ENCODE measurements at places on chromosomes 12 and 14.
A peak's percentile ranks its signal among the peaks of the same experiment; 100 is the strongest.

GRCh38 chr12:121717041-121717699 is 4.6 kb downstream of the TMEM120B start:
- DNase-seq: no peak

GRCh38 chr12:3160081-3160480 is 82.9 kb downstream of the TSPAN9 start:
- DNase-seq: no peak

DNA sequence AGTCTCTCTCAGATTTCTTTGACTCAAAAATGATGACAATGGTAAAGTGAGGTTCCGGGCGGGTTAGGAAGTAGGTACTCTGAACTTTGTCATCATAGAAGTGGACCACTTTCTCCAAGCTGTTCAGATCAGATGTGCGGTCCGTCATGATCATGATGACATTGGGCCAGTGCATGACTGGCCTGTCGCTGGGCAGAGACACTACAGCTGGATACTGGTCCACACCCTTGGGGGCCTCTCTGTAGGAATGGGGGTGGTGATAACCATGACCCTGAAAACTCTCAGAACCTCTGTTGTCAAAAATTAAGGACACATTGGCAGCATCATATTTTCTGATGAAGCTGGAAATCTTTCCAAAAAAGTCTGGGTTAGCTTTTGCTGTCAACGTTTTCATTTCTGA is 28.2 kb downstream of the KICS2 start:
- no peak for DNase-seq

DNA sequence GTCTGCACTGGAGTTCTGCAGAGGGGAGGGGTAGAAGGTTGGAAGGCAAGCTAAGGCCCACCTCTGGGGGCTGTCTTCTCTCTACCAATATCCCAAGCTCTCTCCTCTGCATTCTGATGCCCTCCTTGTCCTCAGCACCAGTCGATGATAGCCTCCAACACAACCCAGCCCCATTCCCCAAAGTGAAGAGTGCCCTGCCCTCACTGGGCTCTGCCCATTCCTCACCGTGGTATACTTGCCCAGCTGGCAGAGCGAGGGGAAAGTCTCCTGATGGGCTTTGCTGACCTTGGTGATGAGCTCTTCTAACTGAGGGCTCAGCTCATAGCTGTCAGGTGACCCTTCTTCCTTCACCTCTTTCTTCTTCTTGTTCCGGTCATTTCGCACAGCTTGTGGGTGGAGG is 7.2 kb upstream of the ITGB7 start:
- no peak for DNase-seq

- no peak for DNase-seq
Observed at GRCh38 chr12:122449317-122449716, 26.8 kb upstream of the CLIP1 start.

DNA sequence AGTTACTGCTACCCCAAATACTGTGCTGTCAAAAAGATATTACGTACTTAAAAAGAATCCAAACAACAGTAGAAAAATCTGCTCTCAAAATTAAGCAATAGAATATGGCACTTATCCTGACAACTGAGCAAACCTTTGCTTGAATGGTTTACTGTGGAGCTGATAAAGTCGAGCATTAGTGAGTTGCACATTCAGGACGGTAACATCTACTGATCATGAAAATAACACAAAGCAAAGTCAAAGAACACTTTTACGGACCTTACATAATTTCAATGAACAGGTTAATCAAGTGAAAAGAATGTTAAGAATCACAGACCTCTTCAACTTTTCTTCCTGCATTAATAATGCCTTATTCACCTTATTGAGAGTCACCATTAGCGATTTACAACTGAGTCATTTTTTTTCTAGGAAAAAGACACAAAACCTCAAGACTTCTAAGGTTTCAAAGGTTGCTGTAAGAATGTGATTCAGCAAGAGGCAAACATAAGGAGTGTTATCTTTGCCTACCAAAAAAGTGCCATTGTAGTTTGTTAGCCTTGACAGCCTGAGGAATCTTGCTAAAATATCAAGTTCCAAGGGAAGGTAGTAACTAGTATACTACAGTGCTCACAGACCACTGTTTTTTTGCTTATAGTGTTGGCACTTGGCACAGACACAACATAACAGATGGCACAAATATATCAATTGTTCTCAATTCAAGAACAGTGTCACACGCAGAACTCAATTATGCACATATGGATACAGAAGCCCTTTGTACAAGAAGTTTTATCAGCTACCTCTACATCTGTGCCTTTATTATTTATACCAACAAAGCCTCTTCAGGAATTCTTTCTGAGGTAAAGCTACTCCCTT is 334.2 kb upstream of the RPL10L start:
- DNase-seq: no peak

- DNase-seq: no peak
Observed at GRCh38 chr12:97745406-97746101, 282.9 kb downstream of the RMST start.

DNA sequence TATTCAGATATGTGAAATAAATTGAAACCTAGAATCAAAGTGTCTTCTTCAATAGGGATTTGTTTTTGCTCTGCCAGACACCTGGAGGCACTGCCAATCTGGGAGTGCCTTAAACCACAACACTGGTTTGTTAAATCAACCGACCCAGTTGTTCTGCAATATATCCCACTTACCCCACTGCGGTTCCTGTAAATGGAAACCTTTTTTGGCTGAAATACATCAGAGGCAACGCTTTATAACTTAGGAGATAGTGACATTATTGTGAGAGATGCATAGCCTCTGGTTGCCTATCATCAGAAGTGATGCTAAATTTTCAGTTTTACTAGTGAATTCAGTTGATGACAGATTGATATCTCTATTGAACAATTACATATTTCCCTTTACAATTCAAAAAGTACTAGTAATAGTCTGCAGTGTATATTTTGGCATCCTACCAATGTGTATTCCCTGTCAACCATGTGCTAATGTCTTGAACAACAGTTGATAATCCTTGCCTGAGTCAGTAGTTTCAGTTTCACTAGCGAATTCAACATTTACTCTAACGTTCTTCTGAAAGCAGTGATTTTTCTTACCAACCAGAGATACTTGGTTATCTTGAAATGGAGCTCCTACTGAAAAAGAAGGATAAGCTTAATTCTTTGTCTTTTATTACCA is 30.5 kb downstream of the PPP2R5C start:
- no peak for DNase-seq

GRCh38 chr14:27528328-27528727 is 930.5 kb upstream of the NOVA1 start:
- DNase-seq: peak; percentile 2

DNA sequence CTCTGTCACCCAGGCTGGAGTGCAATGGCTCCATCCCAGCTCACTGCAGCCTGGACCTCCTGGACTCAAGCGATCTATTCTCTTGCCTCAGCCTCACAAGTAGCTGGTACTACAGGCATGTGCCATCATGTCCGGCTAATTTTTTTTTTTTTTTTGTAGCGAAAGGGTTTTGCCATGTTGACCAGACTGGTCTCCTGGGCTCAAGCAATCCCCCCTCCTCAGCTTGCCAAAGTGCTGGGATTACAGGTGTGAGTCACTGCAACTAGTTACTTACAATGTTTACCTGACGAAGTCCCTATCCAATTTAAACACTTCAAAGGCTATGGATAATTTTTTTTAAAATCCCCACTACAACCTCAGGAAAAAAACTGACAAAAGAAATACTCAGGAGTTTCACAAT is 1.8 kb downstream of the KRR1 start:
- no peak for DNase-seq

- DNase-seq: peak; percentile 86
Observed at GRCh38 chr14:93044556-93044955, 71.2 kb downstream of the ITPK1 start.

- DNase-seq: no peak
Observed at GRCh38 chr12:7884689-7885088, 12.0 kb upstream of the SLC2A14 start.

GRCh38 chr12:77042833-77043232 is 22.5 kb downstream of the E2F7 start:
- no peak for DNase-seq

GRCh38 chr12:113077057-113077858 is 20.7 kb downstream of the DTX1 start:
- DNase-seq: no peak

DNA sequence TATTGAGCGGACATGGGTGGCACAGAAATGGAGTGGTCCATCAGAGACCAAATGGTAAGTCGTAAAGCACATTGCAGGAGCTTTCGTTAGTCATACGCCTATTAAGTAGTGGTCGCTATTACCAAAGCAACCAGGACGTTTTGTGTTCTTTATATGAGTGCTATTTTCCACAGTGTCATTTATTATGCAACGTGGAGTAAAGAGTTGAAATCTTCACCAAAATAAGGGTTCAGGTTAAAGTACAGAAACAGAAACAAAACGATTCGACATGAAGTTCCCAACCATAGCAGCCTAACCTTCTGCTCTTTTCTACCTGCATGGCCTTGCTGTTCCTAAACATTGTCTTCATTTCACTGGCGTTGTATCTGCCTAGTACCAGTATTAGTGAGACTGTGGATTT is 20.1 kb upstream of the FGD4 start:
- DNase-seq: no peak

DNA sequence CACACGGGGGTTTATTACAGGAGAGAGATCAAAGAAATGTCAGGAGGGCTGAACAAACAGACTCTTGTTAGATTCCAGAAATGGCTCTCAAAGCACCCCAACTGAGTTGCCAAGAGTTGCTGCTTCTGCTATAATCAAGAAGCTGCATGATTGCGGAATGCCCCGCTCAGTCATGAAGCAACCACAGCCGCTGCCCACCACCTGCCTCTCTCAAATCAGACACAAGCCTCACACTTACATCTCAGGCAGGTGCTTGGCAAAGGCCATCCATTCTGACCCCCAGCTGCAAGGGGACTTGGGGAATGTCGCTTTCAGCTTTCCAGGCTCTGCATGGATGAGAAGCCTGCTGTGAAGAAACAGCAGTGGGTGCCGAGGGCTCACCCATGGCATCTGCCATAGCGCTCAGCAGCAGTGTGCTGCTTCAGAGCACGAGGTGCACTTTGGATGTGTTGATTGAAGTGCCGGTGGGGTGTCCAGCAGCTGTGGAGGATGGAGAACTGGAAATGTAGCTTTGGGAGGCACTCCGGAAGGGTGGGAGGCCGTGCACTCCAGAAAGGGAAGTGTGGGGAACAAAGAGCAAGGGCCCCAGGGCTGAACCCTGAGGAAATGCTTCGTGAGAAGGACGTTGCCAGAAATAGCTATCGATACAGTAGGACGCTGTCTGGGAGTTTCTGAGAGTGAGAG is 37.7 kb downstream of the LRRC74A start:
- no peak for DNase-seq

DNA sequence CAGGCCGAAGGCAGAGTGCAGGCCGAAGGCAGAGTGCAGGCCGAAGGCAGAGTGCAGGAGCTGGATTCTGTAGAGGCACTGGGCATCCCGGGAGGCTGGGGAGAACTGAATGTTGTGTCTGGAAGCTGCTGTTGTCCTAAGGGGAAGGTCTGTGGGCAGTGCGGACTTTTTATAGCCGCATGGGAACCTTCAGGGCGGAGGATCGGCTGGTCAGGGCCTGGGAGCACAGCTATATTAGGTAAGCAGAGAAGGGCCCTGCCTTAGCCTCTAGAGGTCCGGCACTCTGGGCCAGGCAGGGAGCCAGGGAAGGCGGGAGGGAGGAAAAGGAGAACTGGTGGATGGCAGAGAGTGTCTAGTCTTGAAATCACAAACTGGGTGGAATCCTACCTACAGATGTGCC is 14.2 kb downstream of the CABP1 start:
- DNase-seq: no peak

GRCh38 chr14:90573385-90574105 is 176.7 kb downstream of the CALM1 start:
- DNase-seq: no peak

GRCh38 chr12:99059824-99060511 is 414.9 kb downstream of the APAF1 start:
- DNase-seq: peak; percentile 80

GRCh38 chr12:3220382-3221321 is 143.5 kb downstream of the TSPAN9 start:
- DNase-seq: peak; percentile 51

DNA sequence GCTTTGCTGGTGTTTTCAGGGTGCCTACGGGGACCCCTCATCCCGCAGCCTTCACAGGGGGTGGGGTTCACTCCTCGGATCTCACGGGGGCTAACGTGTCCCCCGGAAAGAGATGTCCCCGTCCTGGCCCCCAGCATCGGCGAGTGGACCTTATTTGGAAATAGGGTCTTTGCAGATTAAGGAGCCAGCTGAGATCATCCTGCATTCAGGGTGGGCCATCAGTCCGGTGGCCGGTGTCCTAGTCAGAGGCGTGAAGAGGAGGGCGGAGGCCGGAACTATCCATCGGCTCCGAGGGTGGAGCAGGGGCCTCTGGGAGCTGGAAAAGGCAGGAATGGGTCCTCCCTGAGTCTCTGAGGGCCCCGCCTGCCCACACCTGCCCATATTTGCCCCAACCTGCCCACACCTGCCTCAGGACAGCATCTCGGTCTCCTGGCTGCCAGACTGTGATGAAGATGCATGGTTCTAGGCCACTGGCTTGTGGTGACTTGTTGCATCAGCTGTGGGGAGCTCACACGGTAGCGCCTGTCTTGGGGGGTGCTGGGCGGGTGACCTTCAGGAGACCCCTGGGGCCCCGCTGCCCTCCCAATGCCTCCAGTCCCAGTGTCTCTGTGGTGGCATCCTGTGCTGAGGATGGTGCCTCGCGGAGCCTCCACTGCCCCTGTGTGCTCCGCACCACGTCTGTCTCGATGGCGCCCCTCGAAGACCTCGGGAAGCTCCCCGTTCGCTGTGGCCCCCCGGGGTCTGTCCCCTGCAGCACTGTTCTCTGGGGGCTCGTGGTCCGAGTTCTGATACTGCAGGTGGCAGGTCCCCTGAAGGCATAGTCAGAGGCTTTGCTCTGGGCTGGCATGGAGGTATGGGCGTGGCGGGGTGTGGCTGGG is 14.7 kb downstream of the NOC4L start:
- no peak for DNase-seq

GRCh38 chr12:10736463-10736862 is 13.3 kb upstream of the YBX3 start:
- DNase-seq: no peak

DNA sequence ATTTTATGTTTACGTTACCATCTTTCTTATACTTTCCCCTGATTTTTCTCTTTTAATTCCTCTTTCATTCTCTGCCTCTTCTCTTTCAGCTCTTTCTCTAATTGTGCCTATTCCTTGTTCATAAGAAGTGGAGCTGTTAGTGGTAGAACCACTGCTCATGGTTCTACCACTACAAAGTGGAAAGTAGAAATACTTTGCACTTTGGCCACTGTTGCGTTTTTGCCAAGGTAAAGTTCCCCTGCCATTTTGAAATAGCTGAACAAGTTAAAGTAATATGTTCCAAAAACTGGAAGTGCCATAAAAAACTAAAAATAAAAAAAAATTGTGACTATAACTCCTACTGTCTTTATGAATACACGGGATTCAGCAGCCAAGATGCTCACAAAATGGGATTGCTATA is 130.6 kb downstream of the MON2 start:
- no peak for DNase-seq
